ENCODE measurements at places on chromosomes 12 and 14. TPM values are rescaled to one million over a fixed set of nuclear protein-coding genes. Genes with fewer than 3 reads are reported as not detected.

DNA sequence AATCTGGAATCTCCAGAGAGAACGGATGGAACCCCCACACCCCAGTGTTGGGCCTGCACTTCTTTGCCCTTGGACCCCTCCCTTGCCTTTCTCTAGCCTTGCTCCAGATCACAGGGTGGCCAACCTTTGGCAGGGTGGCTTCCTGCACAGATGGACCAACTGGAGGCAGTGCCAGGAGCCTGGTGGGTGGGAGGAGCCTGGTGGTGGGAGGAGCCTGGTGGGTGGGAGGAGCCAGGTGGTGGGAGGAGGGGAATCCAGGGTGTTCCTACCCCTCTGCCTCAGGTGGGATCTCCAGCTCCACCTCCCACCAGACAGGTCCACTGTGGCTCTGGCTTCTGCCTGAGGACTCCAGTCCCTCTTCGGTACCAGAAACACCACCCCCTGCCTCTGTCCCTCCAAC is 15.0 kb upstream of the ORAI1 start:
- no peak for DNase-seq

DNA sequence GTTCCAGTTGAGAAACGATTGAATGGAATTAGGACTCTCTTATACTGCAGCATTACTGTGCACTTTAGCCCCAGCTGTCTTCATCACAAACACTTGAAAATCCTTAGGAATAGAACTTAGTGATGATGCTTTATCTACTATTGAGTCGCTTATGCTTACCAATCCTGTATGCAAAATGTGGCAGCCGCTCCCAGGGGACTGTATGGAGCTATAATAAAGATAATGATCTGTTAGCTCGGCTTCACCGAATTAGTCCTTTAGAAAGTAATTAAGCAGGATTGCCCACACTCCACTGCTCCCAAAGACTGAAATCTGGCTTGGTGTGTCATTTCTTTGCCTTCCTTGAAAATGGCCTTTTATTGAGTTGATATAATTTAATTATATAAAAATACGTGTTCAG is 10.6 kb downstream of the EML1 start:
- DNase-seq = no peak

DNA sequence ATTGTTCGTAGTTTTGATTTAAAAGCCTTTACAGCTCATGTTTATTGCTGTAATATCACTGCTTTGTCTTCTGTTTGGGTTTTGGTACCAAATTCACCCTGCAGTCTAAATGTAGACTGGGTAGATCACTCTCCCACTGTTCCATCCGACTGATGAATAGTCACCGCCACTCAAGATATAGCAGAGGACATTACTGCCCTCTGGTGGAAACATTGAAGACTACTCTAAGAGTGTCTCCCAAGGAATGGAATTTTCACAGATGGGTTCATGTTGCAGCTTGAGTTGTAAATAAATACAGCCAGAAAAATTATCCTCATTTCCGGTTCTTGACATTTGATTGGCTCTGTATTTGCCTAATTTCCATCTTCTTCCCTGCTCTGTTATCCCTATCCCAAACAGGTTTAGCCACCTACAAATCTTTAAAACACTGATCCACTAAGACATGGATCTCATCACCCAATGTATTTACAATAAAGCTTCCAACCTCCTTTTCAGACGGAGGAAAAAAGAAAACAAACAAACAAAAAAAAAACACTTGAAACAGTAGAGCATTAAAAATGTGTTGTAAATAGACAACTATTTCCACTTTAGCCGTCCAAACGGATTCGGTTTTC is 198.3 kb upstream of the CPNE8 start:
- DNase-seq = peak; percentile 28

- DNase-seq = no peak
Measured at GRCh38 chr12:115866909-115867525, 410.5 kb downstream of the MED13L start.

DNA sequence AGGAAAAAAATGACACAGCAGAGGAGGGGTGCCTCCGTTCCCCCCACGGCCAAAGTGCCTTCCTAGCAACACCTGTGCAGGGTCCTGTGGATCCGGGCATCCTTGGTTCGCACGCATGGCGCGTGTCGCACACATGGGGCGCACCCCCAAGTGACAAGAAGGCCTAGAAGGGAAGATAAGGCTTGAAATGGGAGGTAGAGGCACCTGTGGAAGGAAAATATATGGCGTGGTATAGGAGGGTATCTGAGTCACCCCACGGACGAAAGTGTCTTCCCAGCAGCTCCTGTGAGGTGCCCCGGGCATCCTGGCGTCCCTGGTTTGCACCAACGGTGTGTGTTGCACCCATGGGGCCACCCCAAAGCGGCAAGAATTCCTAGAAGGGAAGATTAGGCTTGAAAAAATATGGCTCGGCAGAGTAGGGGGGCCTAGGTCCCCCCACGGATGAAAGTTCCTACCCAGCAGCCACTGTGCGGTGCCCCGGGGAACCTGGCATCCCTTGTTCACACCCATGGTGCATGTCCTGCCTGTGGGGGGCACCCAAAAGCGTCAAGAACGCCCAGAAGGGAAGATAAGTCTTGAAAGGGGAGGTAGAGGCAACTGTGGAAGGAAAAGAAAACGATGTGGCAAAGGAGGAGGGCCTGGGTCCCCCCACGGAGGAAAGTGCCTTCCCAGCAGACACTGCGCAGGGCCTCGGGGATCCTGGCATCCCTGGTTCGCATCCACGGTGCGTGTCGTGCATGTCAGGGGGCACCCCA is 280.0 kb downstream of the ALG10 start:
- DNase-seq = no peak

- DNase-seq = no peak
Measured at GRCh38 chr12:65728848-65729793, 95.2 kb upstream of the HMGA2 start.

DNA sequence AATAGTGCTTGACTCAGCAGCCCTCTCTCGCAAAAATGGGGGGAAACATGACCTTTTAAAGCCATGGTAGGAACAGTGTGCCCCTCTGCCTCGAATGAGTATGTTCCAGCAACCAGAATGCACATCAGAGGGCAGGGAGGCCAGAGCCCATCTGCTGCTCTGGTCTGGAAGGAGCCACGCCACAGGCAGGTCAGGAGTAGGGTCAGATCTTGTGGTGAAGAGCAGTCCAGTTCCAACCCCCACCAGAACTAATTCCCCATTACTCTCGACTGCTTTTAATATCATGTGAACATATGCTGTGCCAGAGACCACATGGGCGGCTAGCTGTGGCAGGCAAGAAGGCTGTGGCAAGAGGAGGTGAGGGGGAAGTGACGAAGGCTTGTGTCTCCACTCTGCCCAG is 34.6 kb upstream of the TMX1 start:
- DNase-seq = no peak

C12orf50 gene
- 0.34 TPM for polyA plus RNA-seq
